ENCODE measurements at places on chromosomes 1 and 21. TPM values are rescaled to one million over a fixed set of nuclear protein-coding genes. Genes with fewer than 3 reads are reported as not detected.

- H3K36me3 ChIP-seq: peaks cover 14% of the 10 kb centered on the region
- DNase-seq: peak; percentile 61
Observed at GRCh38 chr1:205774198-205775014, 876 bp downstream of the RAB29 start.

- no peak overlapping the region for H3K4me3 ChIP-seq
- peaks cover 25% of the 10 kb centered on the region for H3K4me1 ChIP-seq
- H3K36me3 ChIP-seq: no peaks in the 10 kb centered on the region
- no peaks in the 10 kb centered on the region for H3K27me3 ChIP-seq
Observed at GRCh38 chr1:19683351-19683750, 18.7 kb downstream of the HTR6 start.

DNA sequence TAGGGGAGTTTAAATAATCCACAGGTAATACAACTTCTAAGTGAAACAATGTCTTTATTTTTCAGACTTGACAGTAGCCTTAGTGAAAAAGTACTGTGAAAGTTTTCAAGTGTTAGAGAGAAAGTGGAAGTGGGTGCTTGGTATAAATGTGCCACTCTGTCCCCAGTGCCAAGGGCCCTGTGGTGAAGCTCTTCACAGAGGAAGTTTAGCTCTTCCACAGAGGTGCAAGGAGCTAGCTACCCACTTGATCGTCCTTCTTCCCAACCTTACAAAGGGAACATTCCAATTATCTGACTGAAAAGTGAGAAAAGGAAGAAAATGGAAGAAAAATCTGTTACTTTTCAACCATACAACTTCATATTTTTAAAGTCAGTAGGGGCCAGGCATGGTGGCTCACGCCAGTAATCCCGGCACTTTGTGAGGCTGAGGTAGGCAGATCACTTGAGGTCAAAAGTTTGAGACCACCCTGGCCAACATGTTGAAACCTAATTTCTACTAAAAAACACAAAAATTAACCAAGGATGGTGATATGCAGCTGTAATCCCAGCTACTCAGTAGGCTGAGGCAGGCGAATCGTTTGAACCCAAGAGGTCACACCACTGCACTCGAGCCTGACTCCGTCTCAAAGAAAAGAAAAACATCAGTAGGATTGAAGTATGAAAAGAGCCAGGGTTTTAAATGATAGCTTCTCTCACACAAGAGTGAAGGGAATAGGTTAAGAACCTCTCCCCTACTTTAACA is 41.0 kb upstream of the PTPRC start:
- H3K36me3 ChIP-seq: no peaks in the 10 kb centered on the region
- no peak overlapping the region for H3K4me3 ChIP-seq
- no peak for DNase-seq
- H3K4me1 ChIP-seq: peaks cover 54% of the 10 kb centered on the region

GRCh38 chr21:31511258-31511657 is 148.2 kb upstream of the SOD1 start:
- no peaks in the 10 kb centered on the region for H3K36me3 ChIP-seq
- H3K4me3 ChIP-seq: no peak overlapping the region
- no peak for DNase-seq
- peaks cover 15% of the 10 kb centered on the region for H3K4me1 ChIP-seq
- H3K27me3 ChIP-seq: no peaks in the 10 kb centered on the region

DNA sequence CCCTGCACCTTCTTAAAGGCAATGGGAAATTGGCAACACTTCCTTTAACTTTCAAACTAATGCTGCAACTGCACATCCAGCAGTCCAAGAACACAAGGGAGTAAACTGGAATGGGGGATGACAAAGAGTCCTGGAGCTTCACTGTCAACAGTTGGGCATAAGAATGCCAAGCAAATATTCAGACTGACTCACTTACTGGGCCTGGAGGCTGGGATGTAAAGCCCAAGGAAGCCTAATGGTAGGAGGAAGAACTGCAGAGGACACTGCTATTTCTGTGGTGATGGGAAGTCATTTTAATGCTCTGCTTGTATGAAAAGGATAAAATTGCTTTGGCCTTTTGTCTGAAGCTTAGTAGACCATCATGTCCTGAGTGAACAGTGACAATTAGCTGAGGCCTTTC is 15.7 kb upstream of the DMRTA2 start:
- H3K4me3 ChIP-seq: no peak overlapping the region
- H3K4me1 ChIP-seq: no peaks in the 10 kb centered on the region
- H3K27ac ChIP-seq: no peak overlapping the region
- peaks cover 10% of the 10 kb centered on the region for H3K36me3 ChIP-seq
- DNase-seq: no peak
- H3K27me3 ChIP-seq: no peaks in the 10 kb centered on the region

DNA sequence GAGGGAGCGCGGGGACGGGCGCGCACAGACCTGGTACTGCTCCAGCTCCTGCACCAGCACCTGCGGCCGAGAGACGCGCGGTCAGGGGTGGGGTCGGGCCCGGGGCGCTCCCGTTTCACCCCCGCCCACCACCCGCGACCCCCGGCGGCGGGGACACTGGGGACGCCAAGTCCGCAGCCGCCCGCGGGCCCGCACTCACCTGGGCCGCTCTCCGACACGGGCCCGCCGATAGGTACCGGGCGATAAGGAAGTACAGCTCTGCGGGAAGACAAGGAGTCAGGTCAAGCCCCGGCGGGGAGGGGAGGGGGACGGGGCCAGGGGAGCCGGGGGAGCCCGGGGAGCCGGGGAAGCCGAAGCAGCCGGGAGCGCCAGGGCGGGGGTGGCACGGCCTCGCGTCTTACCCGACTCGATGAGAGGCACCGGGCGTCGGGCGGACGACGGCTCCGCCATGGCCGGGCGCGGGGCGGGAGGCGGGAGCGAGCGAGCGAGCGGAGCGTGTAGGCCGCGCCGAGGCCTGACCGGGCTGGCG is 326 bp downstream of the BRWD1 start:
- peak overlapping the region; percentile 74 for H3K27ac ChIP-seq
- no peaks in the 10 kb centered on the region for H3K27me3 ChIP-seq
- DNase-seq: peak; percentile 56
- H3K36me3 ChIP-seq: no peaks in the 10 kb centered on the region
- no peak overlapping the region for H3K4me3 ChIP-seq

DNA sequence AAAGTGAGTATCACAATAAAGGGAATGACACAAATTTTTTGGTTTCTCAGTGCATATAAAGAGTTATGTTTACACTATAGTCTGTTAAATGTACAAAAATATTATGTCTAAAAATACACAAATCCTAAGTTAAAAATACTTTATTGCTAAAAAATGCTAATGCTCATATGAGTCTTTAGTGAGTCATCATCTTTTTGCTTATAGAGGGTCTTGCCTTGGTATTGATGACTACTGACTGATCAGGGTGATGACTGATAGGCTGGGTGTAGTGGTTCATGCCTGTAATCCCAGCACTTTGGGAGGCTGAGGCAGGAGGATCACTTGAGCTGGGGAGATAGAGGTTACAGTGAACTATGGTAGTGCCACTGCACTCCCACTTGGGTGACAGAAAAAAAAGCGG is 12.9 kb upstream of the NUF2 start:
- no peaks in the 10 kb centered on the region for H3K36me3 ChIP-seq
- no peak for DNase-seq
- H3K4me1 ChIP-seq: no peaks in the 10 kb centered on the region
- no peaks in the 10 kb centered on the region for H3K27me3 ChIP-seq

TIE1 gene
- not detected for total RNA-seq

SLFNL1 gene
- total RNA-seq: 1.2 TPM

OTUD7B gene
- 15.3 TPM for total RNA-seq

CFHR3 gene
- total RNA-seq: not detected

SMPDL3B gene
- not detected for total RNA-seq

DNAH14 gene
- total RNA-seq: not detected

RHEX gene
- 0.55 TPM for total RNA-seq

ZBTB8OS gene
- 54.0 TPM for total RNA-seq
